ENCODE measurements at places on chromosomes 7 and 10.

DNA sequence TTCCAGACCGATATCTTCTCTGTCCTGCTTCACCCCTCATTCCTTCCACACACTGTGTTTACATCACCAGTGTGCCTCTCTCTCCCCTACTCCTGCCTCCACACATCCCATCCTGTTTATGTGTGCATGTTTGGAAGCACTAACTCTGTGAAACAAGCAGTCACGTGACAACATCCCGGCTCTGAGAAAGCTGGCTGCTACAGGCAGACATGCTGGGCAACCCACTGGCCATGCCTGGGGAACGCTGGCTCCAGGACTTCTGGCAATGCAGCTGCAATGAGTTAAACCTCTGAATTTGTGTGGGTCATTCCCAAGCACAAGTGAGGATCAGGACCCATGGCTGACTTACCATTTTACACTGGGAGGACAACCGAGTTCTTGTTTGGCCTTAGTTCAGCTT is 74.0 kb downstream of the WNT2 start:
- DNase-seq: no peak

DNA sequence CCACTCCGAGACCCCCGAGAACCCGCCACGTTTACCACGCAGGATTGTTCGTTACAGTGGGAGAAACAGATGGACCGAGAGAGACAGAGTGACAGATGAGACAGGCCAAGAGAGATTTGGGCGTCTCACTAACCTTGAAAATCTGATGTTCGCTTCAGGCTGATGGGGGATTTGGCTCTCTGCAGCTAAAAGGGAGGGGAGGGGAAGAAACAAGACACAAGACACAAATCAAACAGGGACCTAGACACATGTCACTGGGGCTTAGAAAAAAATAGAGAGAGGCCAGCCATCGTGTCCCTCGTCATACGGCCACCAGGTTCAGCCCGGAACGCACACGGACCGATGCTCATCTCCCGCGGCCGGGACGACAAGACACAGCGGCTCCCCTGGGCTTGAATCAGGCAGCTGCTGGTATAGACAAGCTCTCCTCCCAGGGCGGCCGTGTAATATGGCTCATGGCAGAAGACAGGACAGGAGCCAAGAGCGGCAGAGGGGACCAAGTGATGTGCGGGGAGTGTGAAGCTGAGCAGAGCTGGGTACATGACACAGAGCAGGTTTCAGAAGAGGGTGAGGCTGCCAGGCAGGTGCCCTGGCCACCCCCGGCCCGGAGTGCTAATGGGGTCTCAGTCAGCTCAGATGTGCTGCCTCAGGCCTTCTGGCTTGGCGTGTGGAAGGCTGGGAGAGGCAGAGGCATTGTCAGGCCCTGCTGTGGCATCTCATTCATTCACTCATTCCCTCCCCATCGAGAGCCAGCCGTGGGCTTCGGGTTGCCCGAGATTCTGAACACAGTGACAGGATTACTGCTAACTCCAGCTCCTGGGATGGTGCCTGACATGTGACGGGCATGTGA is 88.5 kb upstream of the GNA12 start:
- DNase-seq: no peak

- peak; percentile 36 for DNase-seq
Measured at GRCh38 chr7:138753150-138753518, 44.7 kb upstream of the TMEM213 start.

GRCh38 chr10:69952821-69953221 is 99.8 kb upstream of the MACROH2A2 start:
- no peak for DNase-seq

- no peak for DNase-seq
Measured at GRCh38 chr7:107372298-107372697, 97.6 kb upstream of the GPR22 start.

- DNase-seq: no peak
Measured at GRCh38 chr7:116912269-116912909, 40.9 kb upstream of the ST7 start.

- DNase-seq: no peak
Measured at GRCh38 chr7:137846827-137847567, at the start of gene DGKI. Gene DGKI, minus strand, starts transcription at chr7:137846974.

- no peak for DNase-seq
Measured at GRCh38 chr10:125193306-125193877, 33.0 kb upstream of the CTBP2 start.

DNA sequence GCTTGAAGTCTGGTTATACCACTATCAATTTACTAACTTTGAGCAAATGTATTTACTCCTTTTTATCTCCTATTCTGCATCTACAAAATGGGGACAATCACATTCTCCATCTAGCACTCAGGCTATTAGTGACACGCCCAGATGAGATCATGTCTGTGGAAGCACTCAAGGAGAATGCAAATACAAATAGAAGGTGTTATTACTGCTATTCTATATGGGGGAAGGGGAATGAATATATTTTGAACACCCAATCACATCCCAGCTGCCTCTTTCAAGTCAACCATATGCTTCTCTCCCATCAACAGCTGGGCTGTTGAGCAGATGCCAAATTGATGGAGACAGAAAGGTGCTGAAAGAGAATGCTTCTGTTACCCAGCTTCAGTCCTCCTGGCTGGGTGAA is 23.5 kb downstream of the SGMS1 start:
- DNase-seq: peak; percentile 55

DNA sequence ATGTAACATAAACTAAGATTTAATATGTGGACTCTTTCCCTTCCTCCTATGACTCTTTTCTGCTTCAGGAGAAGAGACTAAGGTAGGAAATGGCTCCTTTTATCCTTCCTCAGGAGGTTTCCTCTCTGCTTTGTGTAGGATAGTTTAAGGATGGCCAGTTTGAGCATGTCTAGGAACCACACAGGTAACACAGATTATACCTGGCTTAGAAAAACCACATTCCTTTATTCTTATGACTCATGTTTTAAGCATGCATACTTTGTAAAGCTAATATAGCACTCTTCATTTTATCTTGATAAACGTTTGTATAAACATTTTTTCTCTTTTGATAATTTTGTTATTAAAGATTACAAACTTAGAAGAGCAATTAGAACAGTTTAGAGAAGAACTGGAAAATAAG is 57.8 kb downstream of the CYP51A1 start:
- no peak for DNase-seq

DNA sequence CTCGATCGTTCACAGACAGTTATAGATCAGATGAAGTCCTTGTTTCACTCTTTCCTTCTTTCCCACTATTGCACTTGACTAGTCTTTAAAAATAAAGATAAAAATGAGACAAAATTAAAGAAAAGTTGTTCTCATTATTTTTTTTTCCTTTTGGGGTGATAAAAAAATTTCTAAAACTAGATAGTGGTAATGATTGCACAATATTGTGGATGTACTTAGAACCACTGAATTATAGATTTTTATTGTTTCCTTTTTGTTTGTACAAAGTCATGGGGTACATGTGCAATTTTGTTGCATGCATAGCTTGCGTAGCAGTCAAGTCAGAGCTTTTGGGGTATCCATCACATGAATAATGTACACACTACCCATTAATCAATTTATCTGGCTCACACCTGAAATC is 97.3 kb downstream of the PHTF2 start:
- DNase-seq: no peak

- no peak for DNase-seq
Measured at GRCh38 chr10:6539833-6540232, 40.2 kb downstream of the PRKCQ start.

DNA sequence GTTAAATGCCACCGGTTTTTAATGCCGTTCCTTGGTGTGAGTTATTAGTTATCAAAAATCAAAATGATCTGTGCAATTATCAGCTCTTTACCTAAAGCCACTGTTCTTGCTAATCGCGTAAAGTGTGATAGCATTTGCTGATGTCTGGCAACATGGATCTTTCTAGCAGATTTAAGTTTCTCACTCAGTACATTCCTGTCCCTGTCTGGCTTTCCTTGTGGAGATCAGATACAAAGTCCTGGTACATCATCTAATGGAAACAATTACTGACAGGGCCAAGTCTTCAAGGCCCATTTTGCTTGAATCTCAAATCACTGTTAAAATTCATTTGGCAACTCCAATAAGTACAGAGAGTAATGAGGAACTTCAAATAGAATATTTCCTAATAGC is 755.7 kb downstream of the AUTS2 start:
- no peak for DNase-seq

DNA sequence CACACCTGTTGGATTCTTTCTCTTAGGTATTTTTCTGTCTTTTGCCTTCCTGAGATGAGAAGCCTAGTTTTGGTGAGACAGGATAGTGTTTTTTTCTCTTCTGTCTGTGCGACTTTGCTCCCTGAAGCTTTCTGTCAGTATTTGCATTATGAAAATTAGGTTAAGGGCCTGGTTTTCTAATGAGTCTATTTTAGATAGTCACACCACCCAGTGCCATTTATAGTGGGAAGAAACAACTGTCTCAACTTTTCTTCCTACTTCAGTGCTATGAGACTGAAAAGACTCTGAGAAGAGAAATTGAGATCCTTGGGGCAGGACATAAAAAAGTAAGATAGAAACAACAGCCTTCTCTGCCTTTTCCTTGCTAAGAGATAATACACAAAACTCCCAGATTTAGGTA is 53.6 kb downstream of the MINPP1 start:
- no peak for DNase-seq

- no peak for DNase-seq
Measured at GRCh38 chr7:27925573-27926201, 185.7 kb downstream of the TAX1BP1 start.

Data from SHP77 (cell line).